ENCODE measurements at places on chromosomes 3 and 15.

DNA sequence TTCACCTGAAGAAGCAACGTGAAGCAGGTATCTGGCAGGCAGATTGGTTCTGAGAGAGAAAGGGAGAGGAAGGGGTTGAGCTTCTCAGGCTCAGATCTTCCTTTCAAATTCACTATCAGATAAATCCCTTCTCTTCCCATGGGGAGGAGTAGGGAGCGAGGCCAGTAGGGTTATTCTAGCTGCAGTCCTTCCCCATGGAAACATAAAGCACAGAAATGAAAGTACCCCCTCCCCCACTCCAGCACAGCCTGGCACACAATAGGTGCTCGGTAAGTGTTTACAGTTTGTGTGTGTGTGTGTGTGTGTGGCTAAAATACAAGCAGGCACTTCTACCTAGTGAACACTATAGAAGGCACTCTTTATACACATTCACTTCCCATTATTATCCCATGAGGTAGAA is 20.8 kb upstream of the VPS8 start:
- DNase-seq = no peak

- no peak for DNase-seq
Measured at GRCh38 chr3:141291559-141292355, 60.1 kb downstream of the PXYLP1 start.

GRCh38 chr3:79297245-79297960 is 470.4 kb downstream of the ROBO1 start:
- peak; percentile 87 for DNase-seq

- no peak for DNase-seq
Measured at GRCh38 chr3:31967592-31967991, 13.5 kb downstream of the OSBPL10 start.

DNA sequence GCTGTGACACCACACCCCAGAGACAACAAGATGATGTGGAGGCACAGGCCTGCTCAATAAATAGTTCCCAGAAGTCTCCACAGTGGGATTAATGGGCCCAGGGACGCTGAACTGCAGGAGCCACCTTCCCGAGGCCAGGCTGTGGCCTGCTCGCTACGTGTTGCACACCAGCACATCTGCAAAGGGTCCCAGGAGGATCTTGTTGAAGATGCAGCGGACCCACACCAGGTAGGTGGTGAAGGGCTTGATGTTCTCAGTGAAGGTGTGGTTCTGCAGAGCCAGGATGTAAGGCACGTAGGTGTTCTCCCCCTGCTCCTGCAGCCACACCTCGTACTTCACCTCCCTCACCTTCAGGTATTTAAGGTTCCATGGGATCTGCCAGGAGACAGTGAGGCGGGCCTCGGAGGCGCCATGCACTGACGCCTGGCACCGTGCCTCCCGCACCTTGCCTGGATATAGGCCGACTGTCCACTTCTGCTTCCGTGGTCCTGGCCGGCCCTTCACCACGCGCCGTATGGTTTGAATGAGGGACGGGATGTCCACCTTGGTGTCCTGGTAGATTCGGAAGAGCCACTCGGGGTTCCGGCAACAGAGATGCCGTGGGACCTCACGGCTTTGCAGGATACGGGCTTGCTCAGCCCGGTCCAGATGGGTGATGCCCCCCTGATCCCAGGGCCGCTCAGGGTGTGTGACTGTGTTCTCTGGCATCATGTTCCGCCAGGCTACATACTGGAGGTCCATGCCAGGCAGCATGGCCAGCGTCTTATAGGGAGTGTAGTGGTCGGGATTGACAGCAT is 26.1 kb downstream of the POMGNT2 start:
- no peak for DNase-seq

DNA sequence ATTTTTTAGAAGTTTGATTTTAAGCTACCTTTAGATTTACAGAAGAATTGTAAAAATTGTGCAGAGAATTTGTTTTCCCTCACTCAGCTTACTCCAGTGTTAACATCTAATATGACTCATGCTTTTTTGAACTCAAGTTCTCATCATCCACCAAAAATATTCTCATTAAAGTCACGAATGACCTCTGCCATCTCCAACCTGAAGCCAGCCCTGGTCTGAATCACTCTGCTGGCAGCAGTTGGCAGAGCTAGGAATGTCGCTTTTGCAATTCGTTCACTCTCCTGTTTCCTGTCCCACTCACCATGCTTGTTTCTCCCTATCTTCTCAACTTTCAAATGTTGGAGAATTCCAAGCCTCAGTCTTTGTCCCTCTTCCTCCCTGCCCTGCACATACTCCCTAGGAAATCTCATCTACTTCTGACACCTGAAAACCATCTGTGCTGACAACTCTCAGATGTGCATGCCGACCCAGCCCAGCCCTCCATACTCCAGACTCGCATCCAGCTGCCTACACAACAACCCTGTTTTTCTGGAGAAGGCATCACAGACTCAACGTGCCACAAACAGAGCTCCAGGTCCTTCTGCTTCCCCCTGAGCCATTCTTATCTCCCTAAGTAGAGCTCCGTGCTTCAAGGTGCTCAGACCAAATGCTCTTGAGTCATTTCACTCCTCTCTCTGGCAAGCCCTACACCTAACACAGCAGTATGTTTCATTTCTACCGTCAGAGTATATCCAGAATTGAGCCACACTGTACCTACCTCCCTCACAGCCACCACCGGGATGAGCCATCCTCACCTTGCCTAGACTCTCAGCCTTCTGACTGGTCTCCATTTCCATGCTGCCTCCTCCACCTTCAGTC is 24.9 kb downstream of the PRR23E start:
- DNase-seq = no peak

GRCh38 chr15:70870051-70870450 is 16.1 kb upstream of the LARP6 start:
- peak; percentile 87 for DNase-seq

DNA sequence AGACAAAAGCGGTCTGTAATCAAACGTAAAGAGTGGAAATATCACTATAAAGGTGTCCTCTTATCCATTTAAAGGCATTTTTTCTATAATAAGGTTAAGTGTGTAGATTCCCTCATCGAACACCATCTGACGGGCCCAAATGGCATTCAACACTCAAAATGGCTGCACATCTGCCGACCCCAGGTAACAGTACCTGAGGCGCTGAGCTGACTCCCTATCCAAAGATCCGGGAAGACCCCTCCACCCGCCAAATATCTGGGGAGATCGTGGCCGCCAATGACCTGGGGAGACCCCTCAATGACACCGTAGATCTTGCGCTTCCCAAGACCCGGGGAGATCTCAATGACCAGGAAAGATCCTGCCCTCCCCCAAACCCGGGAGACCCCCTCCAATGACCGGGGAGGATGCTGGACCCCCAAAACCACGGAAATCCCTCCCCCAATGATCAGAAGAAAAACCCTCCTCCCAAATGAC is 476 bp downstream of the IP6K2 start:
- DNase-seq = peak; percentile 13

- DNase-seq = no peak
Measured at GRCh38 chr15:78950343-78950742, 5.5 kb upstream of the CTSH start.

DNA sequence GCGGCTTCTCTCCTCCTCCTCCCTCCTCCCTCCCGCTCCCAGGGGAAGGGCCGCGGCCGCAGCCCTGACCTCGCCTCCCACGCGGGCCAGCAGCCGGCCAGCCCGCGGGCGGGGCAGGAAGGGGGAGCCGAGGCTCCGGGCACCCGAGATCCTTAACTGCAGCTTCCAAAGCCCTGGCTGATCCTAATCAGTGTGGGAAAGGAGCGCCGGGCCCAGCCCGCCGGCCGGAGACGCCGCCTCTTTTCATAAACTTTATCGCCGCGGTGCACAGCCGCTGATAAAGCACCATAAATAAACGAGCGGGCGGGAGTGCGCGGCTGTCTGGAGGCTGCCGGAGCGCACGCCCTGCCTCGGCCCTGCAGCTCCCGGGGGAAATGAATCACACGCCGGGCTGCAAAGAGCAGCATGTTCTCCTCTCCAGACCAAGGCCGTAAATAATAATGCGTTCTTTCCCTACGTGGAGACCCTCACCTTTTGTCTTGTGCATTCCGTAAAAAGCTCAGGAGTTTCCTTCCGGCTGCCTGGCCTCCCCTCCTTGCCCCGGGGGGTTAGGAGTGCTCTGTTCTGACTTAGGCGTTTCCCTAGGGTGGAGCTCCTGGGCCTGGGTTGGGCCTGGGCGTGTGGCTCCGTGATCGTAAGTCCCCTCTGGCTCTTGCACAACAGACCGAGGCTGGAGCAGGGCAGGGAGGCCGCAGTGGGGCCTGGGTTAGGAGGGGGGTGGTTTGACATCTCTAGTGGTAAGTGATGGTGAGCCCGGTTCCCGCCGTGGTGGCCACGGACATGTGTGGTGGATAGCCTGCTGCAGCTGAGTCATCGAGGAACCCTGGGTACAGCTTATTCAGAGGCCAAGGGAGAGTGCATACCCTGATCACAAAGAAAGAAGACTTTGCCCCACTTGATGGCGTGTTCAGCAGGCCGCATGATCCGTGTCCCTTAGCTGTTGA is 132.6 kb upstream of the HES1 start:
- DNase-seq = peak; percentile 99

DNA sequence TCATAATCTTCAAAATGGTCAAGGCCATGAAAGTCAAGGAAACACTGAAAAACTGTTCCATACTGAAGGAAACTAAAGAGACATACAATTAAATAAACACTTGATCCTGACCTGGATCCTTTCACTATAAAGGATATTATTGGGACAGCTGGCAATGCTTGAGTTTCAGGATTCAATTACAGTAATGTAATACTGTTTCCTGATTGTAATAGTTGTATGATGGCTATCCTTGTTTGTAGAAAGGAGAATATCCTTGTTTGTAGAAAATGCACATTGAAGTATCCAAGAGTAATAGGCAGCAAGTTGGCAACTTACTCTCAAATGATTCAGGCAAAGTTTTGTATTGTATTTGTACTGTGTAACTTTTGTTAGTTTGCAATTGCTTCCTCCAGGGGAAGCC is 4.6 kb downstream of the CIDEC start:
- no peak for DNase-seq

- DNase-seq = no peak
Measured at GRCh38 chr3:115141033-115141757, 5.9 kb downstream of the ZBTB20 start.

DNA sequence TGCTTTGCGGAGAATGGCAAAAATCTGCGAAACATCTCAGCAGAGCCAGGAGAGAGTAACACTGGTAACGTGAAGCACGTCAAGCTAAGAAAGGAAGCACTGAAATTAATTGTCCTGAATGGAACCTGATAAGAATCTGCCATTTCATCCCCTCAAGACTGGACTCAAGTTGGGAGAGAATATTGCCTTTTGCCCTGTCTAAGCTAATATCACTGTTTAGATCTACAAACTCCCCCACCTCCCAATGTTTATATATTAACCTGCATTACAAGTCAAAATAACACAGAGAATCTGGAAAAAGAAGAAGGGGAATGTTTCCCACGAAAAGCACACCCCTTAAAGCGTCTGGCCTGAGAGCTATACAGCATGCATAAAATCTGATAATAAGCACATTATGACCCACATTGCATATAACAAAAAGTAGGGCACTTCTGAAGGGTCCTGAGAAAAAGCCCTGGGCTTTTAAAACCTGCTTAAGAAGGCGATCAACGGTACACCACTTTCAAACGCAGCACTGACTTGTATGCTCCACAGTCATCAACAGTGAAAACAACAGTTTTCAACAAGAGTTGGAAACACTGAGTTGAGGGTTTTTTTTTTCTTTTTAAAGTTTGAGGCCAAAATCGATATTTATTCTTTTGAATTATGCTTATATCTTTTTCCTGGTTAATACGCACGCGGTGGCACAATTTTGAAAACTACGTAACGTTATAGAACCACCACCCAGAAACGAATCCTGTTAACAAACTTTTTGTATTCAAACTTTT is 1.4 kb upstream of the KAT2B start:
- no peak for DNase-seq

GRCh38 chr3:61268644-61269043 is 17.4 kb upstream of the FHIT start:
- DNase-seq = no peak
